ENCODE measurements at places on chromosomes 1 and 21.

- DNase-seq: no peak
These were observed 124.6 kb upstream of the CXADR start for GRCh38 chr21:17388226-17388625.

DNA sequence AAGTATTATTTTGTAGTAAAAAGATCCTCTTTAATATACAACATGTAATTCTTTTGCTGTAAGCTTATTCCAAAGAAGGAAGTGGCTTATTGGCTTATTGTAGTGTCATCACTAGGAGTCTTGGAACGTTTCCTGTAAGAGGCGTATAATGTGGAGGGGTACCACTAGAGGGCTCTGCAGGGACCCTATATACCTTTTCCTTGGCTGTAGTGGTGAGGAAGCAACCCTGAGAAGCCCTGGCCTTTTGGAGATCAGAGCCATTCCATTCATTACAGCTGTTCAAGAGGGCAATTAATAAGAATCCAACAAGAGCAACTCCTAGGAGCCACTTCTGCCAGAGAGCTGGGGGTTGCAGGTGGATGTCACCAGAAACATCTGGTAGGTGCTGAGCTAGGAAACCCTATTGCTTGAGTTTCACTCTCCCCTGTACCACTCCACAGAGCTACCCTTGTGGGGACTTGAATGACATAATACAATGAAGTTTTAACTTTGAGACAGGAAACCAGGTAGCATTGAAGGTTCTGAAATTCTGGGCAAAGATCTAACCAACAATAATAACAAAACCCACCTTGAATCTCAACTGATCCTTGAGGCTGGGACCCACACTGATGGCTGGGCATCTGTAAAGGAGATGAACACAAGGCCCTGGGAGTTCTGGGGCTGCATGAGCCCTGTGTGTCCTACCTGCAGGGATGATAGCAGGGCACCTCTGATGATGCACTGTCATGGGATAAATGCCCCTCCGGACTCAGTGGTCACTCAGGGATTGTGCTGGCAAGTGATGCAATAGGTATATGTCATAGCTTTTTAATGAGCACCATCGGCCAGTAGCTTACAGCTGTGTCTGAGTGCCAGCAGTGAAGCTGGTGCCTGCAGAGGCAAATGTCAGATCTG is 160.2 kb upstream of the COA6 start:
- peak; percentile 75 for DNase-seq

DNA sequence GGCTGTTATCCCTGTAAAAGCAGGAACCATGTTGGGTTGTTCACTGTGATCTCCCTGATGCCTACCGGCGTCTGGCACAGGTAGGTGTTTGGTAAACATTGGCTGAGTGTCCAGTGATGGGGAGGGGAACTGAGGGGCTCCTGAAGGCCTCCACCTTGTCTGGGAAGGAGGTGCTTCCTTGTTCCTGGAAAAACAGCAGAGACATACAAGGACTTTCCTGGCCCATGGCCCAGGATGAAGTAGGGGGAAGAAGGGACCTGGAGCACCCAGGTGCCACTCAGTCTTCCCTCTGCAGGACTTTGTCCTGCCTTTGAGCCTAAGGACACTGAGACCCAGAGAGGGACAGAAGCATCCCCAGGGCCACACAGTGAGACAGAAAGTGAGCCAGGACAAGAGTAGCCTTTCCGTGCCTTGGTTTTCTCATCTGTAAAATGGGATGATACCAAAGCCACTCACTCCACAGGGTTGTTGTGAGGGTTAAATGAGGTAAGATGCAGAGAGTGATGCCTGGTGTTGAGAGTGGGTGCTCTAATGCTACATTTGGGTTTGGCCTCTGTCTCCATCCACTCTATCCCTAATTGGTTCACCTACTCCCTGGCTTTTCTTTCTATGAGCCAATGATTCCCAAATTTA is 6.1 kb upstream of the HEYL start:
- DNase-seq: no peak

- no peak for DNase-seq
These were observed 459.5 kb downstream of the PTPRU start for GRCh38 chr1:29695803-29696202.

DNA sequence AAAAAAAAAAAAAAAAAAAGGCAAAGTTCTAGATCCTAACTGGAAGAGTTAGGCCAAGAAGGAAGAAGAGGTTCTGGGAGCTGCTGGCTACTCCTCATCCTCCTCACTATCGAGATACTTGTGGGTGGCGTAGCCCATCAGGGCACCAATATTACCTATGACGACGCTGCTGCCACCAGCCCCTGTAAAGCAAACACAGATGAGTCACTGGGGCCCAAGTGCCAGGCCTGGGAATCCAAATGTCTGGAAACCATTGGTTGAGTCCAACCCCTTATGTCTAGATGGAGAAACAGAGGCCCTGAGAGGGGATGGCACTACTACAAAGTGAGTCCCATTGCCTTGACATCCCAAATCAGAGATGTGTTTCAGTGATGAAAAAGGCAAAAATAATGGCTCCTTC is 5.7 kb downstream of the IFI6 start:
- no peak for DNase-seq

DNA sequence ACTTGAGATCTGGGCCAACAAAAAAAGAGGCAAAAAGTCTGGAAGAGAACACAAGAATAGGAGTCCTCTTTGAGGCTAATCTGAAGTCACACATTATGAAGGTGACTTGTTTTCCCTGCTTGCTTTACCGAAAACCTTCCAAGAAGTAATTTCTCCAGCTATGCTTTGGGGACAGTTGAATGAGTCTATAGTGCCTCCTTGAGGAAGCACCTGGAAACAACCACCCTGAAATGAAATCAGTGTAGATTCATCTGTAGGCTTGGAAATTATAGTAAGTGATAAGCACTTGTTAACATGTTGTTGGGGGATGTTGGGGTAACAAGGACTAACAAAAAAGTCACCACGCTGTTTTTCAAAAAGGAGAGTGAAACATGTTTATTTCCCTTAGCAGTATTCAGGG is 23.4 kb upstream of the RPTN start:
- no peak for DNase-seq

GRCh38 chr1:84538599-84538998 is 32.2 kb upstream of the GNG5 start:
- DNase-seq: no peak

DNA sequence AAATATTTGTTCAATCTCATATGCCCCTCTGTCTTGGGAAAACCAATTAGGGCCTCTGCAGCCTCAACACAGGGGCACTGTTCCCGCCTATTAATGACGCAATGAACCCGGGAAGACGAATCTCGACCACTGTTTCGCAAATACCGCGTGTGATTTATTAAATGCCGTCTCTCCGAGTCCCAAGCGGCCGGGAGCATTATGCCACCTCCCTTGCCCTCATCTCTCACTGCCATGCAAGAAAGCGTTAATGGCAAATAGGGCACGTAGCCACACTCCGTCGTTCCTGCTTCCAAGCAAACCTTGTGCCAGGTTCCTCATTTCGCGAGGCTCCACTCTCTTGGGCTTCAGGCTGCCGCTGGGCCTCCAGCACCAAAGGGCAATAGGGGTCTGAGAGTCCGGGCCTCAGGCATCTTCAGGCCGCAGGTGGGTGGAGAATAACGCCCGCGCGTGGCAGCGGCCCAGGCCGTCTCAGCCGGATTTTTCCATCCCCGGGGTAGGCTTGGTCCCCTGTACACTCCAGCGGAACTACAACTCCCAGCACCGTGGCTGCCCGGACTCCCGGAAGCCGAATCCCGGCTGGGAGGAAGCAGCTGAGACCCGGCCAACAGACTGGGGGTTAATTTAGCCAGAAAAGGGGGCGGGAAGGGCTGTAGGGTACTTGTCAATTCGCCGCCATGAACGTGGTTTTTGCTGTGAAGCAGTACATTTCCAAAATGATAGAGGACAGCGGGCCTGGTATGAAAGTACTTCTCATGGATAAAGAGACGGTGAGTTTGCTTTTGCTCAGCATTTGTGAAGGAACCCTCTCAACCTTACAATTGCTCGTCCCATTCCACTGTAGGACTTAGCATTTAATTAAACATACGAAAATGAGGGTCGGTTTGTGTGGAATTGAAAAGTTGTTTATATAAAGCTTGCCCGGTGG is at the start of gene VPS45:
VPS45 (plus strand) TSS at position 593 of the 925 bp plus-strand sequence; CDS start at position 675, 82 bp downstream.
- DNase-seq: peak; percentile 79

GRCh38 chr1:98368995-98369394 is 292.5 kb upstream of the SNX7 start:
- DNase-seq: no peak

GRCh38 chr1:214332946-214333798 is 52.2 kb downstream of the SMYD2 start:
- DNase-seq: peak; percentile 52

DNA sequence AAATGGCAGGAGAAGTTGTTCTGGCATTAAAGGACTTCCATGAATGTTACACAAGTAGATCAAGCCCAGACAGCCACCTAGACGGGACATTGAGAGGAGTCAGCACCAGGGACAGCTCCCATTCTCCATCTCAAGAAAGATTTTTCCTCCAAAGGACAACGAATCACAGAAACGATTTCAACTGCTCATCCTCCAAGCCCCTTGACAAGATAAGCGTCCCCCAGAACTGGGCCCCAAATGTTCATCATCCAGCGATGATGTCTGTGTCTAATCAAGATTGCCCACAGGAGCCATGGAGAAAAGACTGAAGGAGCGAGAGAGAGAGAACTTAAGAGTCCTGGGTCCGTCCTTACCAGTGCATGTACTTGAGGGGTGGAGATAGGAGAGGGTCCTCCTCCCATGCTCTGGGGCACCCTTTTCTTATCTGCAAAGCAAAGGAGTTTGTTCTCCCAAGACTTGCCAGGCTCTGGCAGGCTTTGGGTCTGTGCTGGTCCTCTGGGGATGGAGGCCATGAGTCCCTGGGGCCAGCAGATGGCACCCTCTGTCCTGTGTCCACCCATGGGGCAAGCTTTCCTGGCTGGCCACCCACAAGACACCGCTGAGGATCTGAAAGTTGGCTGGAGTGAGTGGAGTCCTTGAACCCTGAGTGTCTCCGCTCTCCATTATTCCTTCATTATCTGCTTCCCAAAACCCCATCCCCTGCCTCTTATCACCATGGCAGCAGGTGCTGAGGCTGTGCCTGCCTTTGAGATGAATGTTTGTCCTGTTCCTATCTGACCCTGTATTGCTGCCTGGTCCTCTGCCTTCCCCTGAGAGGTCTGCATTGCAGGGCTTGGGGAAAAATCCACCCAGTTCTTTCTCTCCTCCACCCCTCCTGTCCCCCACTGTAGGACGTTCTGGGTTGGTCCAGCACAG is 164.6 kb downstream of the ACTL8 start:
- peak; percentile 21 for DNase-seq

GRCh38 chr1:30688920-30689794 is 34.2 kb downstream of the MATN1 start:
- DNase-seq: no peak

DNA sequence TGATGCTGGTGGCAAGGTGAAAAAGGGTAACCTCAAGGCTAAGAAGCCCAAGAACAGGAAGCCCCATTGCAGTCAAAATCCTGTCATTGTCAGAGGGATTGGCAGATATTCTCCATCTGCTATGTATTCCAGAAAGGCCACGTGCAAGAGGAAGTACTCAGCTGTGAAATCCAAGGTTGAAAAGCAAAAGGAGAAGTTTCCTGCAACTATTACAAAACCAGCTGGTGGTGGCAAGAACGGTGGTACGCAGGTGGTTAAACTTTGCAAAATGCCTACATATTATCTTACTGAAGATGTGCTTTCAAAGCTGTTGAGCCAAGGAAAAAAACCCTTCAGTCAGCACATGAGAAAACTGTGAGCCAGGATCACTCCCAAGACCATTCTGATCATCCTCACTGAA is 13.7 kb upstream of the VPS45 start:
- no peak for DNase-seq

- no peak for DNase-seq
These were observed 12.8 kb upstream of the CDC42 start for GRCh38 chr1:22039594-22040285.

- DNase-seq: no peak
These were observed 45.9 kb downstream of the DUSP10 start for GRCh38 chr1:221696027-221696426.

DNA sequence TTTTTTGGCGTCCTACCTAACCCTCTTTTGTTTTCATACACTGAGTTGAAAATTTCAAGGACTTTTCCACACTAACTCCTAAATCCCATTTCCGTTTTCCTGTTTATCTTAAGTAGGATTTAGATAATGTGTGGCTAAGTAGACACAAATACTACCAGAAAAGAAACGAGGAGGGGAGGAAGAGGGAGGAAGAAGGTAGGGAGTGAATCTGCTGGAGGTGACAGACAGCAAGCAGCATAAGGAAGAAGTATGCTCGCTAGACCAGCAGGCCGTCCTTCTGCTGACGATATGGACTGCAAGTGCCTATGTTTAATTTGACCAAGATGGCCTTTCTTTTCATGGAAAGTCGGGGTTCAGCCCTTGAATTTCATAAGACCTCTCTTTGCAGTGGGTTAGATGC is 256.9 kb upstream of the RAB4A start:
- DNase-seq: no peak

GRCh38 chr1:196423612-196424011 is 184.6 kb downstream of the KCNT2 start:
- no peak for DNase-seq

GRCh38 chr1:87644579-87645190 is 316.0 kb downstream of the LMO4 start:
- DNase-seq: no peak

DNA sequence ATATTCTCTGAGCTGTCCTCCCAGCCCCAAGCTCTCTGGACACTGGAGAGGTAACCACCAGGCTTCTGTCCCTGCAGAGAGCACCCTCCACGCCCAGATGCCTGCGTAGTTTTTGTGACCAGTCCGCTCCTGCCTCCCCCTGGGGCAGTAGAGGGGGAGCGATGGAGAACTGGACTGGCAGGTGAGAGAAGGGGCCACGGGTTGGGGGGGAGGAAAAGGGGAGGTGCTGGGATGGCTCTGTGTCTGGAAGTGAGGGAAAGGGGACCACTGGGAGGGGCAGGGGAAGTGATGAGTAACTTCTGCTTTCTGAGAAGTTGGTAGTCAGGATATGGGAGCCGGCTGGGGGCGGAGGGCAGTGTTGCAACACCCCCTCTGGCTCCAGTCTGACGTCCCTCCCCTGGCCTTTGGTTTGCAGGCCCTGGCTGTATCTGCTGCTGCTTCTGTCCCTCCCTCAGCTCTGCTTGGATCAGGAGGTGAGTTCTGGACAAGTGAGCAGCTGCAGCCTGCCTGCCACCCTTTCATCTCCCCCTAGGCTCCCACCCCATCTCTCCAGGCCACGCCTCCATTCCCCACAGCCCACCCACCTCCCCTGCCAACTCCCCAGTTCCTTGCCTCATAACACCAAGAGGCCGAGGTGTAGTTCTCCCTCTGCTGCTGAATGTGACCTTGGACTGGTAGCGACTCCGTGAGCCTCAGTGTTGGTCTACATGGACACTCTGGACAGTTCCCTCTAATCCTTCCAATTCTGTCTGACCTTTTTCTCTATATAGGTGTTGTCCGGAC is 3.1 kb downstream of the ADAMTSL4 start:
- DNase-seq: peak; percentile 84

- DNase-seq: no peak
These were observed 179.1 kb downstream of the FASLG start for GRCh38 chr1:172837816-172838679.

- no peak for DNase-seq
These were observed 269.0 kb upstream of the PRMT6 start for GRCh38 chr1:106787520-106787919.

- no peak for DNase-seq
These were observed 44.0 kb downstream of the PLPP3 start for GRCh38 chr1:56535362-56535761.

All from HuH-7 (cell line).